ENCODE measurements at places on chromosomes 6 and 20.

DNA sequence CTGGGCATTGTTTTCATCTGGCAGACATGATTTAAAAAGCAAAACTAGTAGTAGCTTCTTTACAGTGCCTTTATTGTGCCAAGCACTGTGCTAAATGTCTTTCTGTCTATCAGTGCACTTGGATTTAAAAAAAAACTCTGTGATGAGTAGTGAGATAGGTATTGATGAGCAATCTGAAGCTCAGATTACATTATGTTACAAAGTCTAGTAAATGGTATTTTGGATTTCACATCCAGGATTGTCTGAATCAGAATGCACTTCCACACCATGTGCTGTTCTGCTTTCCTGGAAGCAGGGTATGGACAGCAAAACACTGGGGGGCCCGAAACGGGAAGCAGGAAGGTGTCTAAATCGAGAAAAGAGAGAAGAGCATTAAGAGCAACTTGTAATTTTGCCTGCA is 103.4 kb upstream of the CCN2 start:
- DNase-seq = no peak

DNA sequence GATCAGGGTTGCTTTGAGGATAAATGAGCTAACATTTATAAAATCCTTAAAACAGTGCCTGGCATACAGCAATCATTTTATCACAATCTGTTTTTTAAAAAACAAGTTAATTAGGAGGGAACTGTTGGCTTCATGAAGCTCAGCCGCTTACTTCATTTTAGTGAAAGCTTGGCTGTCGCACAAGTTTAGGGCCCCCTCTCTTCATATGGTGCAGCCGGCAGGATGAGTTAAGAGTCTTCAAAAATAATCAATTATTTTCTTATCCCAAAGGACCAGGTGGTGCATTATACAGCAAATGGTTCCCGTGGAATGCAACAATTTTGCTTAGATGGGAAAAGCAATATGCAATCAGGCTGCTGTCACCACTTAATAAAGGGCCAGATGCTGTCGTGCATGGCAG is 57.4 kb upstream of the PROKR2 start:
- no peak for DNase-seq

GRCh38 chr20:59512651-59513050 is 91.7 kb upstream of the PHACTR3 start:
- no peak for DNase-seq

GRCh38 chr6:122081921-122082320 is 317.5 kb upstream of the HSF2 start:
- no peak for DNase-seq

DNA sequence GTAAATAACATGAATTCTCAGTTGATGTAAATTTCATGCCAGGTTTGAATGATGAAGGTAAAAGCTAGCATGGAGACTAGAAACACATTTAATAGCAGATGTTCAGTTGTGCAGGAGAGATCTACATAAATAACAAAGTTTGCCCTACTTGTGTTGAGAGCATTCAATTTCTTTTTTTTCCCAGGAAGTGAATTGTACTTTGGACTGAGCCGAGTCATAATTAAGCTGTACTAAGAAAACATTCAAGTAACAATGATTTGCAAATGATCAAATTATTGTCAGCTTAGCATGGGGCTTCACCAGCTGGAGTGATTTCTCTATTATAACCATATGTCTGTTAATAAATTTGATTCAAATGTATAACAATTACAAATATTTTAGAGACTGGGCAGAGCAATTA is 893.5 kb upstream of the MAP3K7 start:
- DNase-seq = no peak
